ENCODE measurements at places on chromosomes 5 and 9.

DNA sequence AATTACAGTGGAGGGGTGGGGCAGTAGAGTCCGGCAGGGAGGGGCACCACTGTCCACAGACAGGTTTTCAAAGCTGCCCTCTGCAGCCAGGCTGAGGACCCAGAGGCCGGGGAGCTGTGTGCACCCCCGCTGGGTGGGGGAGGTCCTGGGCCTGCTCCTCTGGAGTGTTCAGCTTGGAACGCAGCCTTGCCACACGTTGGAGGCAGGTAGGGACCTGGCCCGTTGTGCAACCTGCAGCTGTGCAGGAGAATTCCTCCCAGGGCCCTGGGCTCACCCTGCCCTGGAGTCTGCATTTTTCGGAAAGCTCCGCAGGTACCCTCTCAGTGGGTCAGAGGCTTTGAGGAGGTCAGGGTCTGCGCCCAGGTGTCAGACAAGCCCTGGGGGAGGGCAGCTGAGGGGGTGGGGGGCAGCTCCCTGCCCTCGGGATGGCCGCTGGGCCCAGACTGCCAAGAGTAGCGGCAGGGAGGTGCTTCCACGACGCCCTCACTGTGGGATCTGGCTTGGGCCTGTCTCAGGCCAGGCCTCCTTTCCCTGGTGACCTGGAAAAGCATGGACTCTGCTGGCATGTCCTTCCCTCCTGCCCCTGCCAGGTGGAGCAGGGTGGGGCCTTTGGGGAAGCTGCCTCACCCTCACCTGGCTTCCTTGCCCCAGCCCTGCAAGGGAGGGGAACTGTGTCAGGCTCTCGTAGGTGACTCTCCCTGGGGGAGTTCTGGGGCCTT, 29.5 kb downstream of the RXRA start:
- DNase-seq: no peak

DNA sequence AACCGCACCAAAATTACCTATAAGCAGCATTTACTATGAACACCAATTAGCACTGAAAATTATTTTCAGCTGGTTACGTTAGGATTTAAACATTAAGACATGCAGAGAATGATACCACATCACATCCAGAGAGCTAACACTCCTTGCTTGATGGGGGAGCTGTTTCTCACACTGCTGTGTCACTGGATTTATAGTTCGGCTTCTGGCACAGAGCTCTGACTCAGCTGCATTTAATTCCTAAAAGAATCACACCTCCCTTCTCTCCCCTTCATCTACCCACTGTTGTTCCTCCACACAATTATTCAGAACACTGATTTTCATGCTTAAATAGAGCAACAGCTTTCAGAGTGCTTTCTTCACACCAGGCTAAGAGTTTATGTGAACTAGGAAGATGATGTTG, 82.6 kb upstream of the SV2C start:
- DNase-seq: no peak

- no peak for DNase-seq
These were observed 14.0 kb upstream of the ACSL6 start for GRCh38 chr5:132025403-132025971.

GRCh38 chr5:147780924-147781573, 1.5 kb downstream of the JAKMIP2 start:
- DNase-seq: no peak

DNA sequence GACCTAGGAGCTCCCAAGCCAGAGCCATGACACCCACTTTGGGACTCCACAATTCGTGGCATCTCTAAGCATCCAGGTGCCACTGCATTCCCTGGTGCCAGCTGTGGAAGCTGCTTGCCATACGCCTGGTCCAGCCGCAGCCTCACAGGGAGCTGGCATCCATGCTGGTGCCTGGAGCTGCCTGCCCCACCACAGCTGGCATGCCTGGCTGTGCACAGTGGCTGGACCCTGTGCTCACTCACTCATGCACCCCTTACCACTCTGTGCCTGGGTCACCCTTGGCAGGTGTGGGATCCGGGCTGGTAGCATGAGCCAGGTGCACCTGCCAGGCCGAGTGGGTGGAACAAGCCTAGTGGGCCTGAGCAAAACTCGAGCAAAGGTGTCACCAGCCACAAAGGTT, 90.1 kb downstream of the CAVIN4 start:
- no peak for DNase-seq

- DNase-seq: no peak
These were observed 569 bp downstream of the CAMK4 start for GRCh38 chr5:111224561-111225345.

GRCh38 chr5:439181-439580, 3.8 kb upstream of the EXOC3 start:
- no peak for DNase-seq

DNA sequence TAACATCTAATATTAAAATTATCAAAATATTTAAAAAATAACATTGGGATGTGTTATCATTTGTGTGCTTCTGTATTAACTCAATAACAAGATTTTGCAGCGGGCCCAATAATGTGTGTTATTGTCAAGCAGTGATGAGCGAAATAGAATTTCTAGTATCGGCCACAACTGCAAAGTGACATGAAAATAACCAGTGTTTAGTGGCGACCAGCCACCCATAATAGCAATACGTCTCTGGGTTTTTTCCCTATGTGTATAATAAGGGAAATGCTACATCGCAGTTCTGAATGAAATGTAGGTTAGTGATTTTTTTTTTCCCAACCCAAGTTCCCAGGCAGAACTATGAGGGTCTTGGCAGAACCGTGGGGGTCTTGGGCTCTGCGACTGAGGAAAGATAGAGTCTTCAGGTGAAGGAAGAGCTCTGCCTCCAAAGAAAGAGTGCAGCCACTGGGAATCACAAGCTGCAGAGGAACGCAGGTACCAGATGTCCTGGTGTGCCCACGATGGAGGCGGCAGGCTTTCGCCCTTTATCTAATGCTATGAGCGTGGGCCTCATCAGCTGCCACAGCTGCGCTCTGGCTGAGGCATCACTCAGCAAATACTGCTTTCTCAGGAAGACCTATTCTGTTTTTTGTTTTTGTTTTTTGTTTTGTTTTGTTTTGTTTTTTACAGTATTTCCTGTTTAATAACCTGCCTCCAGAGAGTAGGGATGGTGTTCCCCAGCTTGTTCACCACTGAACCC, 235.0 kb downstream of the ROR2 start:
- DNase-seq: no peak

GRCh38 chr5:111439473-111440075, 72.8 kb downstream of the STARD4 start:
- no peak for DNase-seq

- DNase-seq: no peak
These were observed 1.0 kb upstream of the EFNA5 start for GRCh38 chr5:107671742-107672210.

- DNase-seq: no peak
These were observed 252.5 kb downstream of the NNT start for GRCh38 chr5:43855452-43855851.

DNA sequence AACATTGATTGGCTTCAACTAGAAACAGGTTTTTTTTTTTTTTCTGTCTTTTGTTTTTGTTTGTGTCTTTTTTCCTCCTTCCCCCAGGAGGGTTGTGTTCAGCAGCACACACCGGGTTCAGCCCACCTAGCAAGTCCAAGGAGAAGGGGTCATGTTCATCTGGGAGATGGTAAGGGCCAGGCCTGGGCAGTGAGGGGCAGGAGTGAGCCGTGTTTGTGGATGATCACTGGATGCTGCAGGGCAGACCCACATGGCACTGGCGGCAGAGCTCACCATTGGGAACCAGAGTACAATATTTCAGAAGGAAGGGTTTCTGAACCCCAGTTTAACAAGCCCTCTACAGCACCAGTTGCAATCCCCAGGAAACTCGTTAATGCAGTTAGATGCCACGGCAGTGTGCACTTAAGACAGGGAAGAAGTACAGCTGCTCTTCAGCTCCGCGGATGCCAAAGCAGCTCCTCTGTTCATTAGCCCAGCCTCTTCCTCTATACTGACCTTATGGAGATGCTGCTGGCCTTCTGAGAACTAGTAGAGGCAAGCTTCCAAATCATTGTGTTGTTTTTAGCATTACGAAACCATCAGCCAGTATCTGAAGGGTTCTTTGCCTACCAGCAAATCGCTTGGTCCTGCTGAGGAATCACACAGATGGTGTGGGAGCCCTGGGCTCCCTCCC, 508.2 kb upstream of the WWC1 start:
- DNase-seq: no peak

DNA sequence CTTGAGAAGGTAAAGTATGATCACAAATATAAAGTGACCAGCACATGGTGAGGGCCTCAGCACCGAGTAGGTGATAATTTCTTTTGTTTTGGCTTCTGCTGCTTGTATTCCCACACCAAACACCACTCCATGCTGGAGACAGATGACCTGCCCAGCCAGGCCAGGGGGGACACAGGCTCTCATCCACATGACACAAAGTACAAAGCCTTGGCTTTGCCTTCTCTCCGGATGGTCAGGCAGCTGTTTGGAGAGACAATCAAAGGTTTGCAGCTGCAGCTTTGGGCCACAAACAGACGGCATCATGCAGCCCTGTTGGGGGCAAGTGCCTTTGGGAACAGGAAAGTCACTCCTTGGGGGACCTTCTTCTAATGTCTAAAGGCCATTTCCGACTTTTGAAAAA, 226.2 kb upstream of the KLF4 start:
- DNase-seq: no peak

GRCh38 chr5:129653057-129653375, 94.9 kb upstream of the MINAR2 start:
- no peak for DNase-seq

DNA sequence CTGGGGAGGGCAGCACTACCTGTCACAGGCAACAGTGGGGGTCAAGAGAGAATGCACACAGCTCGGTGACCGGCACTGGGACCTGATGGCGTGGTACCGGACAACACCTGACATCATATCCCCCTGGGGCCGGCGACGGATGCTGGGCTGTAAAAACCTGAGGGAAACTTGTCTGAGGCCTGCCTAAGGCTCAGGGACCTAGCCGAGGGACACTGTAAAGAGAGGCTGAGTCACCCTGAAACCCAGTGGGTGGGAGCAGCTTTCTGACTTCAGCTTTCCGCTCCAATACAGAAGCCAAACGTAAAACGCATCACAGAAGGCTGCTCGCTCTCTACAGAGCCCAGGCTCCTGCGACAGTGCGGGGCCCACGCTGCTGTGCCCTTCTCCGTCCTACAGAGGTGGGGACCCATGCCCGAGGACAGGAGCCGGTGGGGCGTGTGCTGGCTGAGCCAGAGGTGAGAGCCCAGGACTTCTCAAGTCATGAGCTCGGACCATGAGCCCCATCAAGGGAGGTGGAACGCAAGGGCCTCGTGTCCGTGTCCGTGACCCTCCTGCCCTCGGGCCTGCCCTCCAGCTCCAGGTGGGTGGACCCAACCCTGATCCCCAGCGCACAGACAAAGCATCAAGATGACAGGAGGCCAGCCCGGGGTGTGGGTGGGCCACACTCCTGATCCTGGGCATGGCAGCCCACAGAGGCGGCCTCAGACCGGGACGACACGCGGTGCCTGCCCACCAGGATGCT, 5.3 kb downstream of the RALGDS start:
- no peak for DNase-seq

- DNase-seq: no peak
These were observed 4.4 kb downstream of the PHF2 start for GRCh38 chr9:93580654-93581380.

DNA sequence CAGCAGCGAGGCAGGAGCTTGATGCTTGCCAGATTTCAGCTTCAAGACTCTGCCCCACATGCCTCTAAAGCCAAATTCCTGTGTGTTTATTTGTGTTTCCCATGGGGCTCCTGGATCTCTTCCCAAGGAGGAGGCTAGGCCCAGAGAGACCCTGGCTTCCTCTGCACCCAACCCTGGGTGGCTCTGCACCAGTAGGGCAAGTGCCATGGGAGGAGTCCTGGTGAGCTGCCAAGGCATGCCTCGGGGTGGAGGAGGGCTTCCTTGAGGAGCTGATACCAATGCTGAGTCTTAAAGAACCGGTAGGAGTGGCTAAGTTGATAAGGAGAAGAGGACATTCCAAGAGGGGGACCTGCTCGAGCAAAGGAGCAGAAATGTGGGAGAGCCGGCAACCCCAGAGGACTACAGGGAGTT, 6.8 kb upstream of the TIFAB start:
- no peak for DNase-seq

DNA sequence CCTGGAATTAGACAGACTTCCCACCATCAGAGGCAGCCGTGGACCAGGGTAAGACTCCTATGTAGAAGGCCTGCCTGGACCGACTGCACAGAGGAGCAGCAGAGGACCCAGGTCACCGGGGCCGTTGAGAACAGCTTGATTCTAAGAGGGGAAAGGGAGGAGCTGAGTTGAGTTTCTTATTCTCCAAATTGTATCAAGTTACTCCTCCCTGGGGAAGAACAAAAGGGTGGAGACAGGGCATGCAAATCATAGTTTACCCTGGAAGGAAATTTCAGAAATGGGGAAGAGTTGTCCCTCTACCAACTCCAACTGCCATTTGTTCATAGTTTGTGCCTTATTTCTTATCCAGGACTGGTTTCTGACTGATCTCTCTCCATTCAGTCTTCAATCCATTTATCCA, 20.9 kb upstream of the SLC31A2 start:
- DNase-seq: no peak

DNA sequence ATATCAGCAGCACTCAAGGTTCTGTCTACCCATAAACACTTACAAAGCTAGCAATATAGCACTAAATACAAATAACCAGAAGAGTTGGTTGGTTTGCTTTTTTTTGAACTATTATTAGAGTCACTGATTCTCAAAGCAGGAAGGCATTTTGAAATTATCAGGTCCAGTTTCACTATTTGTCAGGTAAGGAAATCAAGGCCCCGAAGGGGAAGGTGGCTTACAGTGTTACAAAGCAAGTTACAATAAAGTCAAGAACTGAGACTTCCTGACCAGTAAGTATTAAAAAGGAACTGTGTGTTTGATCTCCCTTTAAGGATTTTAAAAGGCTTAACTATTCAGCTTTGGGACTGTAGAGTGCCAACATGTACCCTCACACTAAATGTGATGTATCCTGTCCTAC, 10.8 kb downstream of the C5orf15 start:
- no peak for DNase-seq

DNA sequence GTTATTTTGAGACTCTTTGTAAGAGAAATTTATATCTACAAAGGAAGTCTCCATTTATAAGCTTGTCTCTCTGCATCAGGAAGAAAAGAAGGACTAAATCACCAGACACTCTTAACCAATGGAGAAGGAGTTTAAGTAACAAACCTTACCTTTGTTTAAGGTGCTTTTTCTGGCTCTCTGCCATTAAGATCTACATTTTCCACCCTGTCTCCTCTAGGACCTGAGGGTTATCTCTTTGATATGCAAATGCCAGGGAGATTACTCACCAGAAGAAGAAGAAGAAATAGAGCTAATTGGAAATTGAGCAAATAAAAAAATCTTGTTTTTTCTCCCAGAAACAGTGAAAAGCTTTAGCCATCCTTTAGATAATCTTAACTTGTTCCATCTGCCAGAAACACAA, 60.9 kb downstream of the CDKN2A start:
- no peak for DNase-seq

DNA sequence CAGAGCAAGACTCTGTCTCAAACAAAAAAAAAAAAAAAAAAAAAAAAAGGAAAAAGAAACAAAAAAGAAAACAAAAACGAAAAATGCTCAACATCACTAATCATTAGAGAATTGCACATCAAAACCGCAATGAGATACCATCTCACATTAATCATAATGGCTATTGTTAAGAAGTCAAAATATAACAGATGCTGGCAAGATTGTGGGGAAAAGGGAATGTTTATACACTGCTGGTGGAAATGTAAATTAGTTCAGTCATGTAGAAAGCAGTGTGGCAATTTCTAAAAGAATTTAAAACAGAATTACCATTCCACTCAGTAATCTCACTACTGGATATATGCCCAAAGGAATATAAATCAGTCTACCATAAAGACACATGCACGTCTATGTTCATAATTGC, 50.4 kb upstream of the PRR16 start:
- DNase-seq: no peak
